ENCODE measurements at places on chromosomes 13 and 19. TPM values are rescaled to one million over a fixed set of nuclear protein-coding genes. Genes with fewer than 3 reads are reported as not detected.

GRCh38 chr13:33662392-33662791 is 155.6 kb upstream of the RFC3 start:
- peaks cover 8% of the 10 kb centered on the region for H3K4me1 ChIP-seq
- H3K27me3 ChIP-seq, result no peaks in the 10 kb centered on the region
- no peak overlapping the region for H3K4me3 ChIP-seq
- no peak overlapping the region for H3K27ac ChIP-seq

- no peak overlapping the region for H3K27ac ChIP-seq
- H3K36me3 ChIP-seq, result no peaks in the 10 kb centered on the region
- H3K4me1 ChIP-seq, result peaks cover 9% of the 10 kb centered on the region
- H3K4me3 ChIP-seq, result no peak overlapping the region
Measured at GRCh38 chr13:31947506-31947905, 84.1 kb upstream of the FRY start.

DNA sequence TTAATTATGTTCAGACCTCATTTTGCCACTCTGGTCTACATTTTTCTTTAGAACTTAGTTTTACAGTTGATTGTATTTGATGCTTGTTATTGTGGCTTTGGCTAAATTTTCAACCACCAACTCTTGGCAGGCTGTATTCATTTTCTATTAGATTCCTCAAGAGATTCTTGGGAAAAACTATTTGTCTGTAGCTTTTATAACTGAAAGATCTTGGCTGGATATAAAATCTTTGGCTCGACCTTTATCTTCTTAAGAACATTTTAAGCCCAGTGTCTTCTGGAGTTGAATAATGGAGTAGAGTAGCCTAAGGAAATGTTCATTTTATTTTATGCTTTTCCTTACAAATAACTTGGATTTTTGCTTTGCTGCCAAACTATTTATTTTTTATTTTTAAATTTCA is 848.5 kb downstream of the PCDH17 start:
- no peaks in the 10 kb centered on the region for H3K27me3 ChIP-seq
- H3K36me3 ChIP-seq, result no peaks in the 10 kb centered on the region
- H3K4me3 ChIP-seq, result no peak overlapping the region

GRCh38 chr13:50800091-50800739 is 43.3 kb downstream of the DLEU7 start:
- H3K27me3 ChIP-seq, result peaks cover 6% of the 10 kb centered on the region
- no peak overlapping the region for H3K27ac ChIP-seq
- H3K4me3 ChIP-seq, result no peak overlapping the region
- H3K36me3 ChIP-seq, result no peaks in the 10 kb centered on the region

GRCh38 chr19:50607874-50608785 is 31.6 kb downstream of the SYT3 start:
- H3K27me3 ChIP-seq, result peaks cover 5% of the 10 kb centered on the region
- H3K4me3 ChIP-seq, result no peak overlapping the region
- H3K27ac ChIP-seq, result no peak overlapping the region
- H3K4me1 ChIP-seq, result peaks cover 9% of the 10 kb centered on the region
- DNase-seq, result peak; percentile 77

DNA sequence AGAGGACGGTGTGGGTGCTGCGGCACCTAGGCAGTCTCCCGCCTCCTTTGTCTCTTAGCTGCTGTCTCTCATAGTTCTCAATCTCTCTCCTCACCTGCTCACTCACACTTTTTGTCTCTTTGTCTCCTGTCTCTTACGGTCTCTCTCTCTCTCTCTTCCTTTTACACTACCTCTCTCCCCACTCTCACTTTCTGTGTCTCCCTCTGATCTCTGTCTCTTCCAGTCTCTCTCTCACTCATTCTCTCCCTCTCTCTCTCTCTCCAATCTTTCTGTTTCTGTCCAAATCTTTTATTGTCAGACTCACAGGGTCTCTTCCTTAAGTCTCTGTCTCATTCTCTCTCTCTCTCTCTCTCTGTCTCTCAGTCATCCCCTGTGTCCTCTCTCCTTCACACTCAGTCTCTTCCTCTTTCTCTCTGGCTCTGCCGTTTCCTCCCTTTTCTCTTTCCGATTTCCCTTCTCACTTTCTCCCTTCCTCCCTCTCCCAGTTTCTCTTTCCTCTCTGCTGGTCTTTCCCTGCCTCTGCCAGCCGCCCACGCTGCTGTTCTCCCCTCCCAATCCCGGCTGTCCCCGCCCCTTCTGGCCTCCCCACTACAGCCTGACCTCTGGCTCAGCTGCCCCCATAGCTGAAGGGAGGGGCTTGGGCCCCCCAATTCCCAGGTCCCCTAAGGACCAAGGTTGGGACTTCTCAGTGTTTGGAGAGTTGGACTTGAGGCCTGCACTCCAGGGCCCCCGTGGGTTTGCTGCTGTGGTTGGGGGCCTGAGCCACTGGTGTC is at the start of gene PLEKHA4:
Gene PLEKHA4, minus strand, starts transcription at position 504 of the 773 bp plus-strand sequence. CDS start 997 bp downstream, outside the sequence.
- peaks cover 9% of the 10 kb centered on the region for H3K27me3 ChIP-seq
- DNase-seq, result no peak
- H3K36me3 ChIP-seq, result peaks cover 6% of the 10 kb centered on the region
- no peak within 1 kb of the TSS for H3K4me3 ChIP-seq

DNA sequence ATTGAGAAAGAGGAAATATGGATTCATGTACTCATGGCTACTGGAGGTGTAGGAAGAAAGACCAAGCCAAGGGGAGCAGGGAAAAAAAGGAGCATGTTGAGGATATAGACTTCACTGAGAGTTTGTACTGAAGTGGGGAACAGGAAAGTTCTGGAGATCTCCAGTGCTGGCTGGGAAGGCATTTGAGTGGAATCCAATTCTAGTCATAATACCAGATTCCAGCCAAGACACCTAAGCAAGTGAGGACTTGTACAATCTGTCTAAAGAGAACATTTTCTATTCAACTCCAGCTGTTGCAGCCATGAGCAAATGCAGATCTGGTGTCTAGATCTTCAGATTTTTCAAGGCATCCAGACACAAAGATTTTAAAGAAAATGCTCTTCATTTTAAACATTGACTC is 412.5 kb downstream of the OXGR1 start:
- H3K4me1 ChIP-seq, result no peaks in the 10 kb centered on the region
- no peak overlapping the region for H3K27ac ChIP-seq
- no peaks in the 10 kb centered on the region for H3K36me3 ChIP-seq
- H3K4me3 ChIP-seq, result no peak overlapping the region
- no peak for DNase-seq

- DNase-seq, result no peak
- H3K4me1 ChIP-seq, result peaks cover 4% of the 10 kb centered on the region
- H3K27me3 ChIP-seq, result no peaks in the 10 kb centered on the region
- H3K36me3 ChIP-seq, result peaks cover 78% of the 10 kb centered on the region
- H3K4me3 ChIP-seq, result no peak overlapping the region
Measured at GRCh38 chr13:114256547-114256946, 21.9 kb downstream of the CDC16 start.

DNA sequence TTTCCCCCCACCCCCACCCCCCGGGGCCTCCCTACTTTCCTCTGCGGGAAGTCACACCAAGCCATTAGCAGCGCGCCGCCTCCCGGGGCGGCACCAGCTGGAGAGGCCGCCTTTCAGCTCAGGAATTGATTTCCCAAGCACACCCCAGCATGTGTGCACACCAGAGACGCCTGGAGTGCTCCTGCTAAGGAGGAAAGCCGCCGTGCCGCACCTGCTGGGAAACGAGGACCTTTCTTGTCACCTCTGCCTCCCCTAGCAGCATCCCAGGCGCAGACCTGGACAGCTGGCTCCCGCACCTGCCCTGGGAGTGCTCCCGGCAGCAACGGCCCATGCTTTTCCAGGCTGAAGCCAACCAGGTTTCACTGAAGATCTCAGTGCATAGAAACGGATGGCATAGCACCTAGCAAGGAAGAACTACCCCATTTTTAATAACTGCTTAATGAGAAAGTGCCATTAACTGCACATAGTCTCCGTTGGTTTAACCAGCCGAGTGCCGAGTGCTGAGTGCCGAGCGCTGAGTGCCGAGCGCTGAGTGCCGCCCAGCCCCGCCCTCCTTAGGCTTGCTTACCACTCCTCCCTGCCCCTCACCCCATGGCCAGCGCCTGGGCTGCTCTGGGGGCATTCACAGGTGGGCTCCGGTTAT is 165.0 kb downstream of the USP12 start:
- H3K4me1 ChIP-seq, result peaks cover 8% of the 10 kb centered on the region
- DNase-seq, result no peak
- H3K27me3 ChIP-seq, result peaks cover 40% of the 10 kb centered on the region
- H3K4me3 ChIP-seq, result no peak overlapping the region
- no peaks in the 10 kb centered on the region for H3K36me3 ChIP-seq

GRCh38 chr13:44809190-44809589 is 180.1 kb downstream of the NUFIP1 start:
- no peaks in the 10 kb centered on the region for H3K36me3 ChIP-seq
- peaks cover 2% of the 10 kb centered on the region for H3K4me1 ChIP-seq
- H3K4me3 ChIP-seq, result no peak overlapping the region
- no peak for DNase-seq
- no peak overlapping the region for H3K27ac ChIP-seq
- peaks cover 27% of the 10 kb centered on the region for H3K27me3 ChIP-seq

GRCh38 chr19:33750587-33751435 is 45.9 kb upstream of the KCTD15 start:
- H3K36me3 ChIP-seq, result no peaks in the 10 kb centered on the region
- DNase-seq, result no peak
- no peak overlapping the region for H3K4me3 ChIP-seq
- H3K27me3 ChIP-seq, result no peaks in the 10 kb centered on the region
- H3K27ac ChIP-seq, result no peak overlapping the region
- H3K4me1 ChIP-seq, result no peaks in the 10 kb centered on the region

DNA sequence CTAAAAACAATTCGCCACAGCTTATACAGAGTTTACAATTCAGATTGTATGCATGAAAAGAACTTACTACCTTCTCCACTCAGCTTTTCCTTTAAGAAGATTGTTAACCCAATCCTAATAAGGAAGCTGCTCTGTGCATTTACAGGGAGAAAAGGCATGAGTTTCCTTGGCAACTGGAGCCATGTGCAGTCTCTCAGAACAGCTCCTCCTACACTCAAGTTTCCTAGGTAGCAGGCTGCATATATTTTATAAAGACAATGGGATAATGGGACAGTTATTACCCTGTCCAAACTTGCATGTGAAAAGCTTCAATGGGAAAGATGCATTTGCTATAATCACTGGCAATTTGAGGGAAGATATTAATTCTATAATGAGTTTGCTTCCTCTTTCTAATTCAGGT is 125.5 kb upstream of the TRPC4 start:
- H3K4me3 ChIP-seq, result no peak overlapping the region
- H3K36me3 ChIP-seq, result no peaks in the 10 kb centered on the region
- no peaks in the 10 kb centered on the region for H3K4me1 ChIP-seq
- no peaks in the 10 kb centered on the region for H3K27me3 ChIP-seq
- H3K27ac ChIP-seq, result no peak overlapping the region

- H3K4me3 ChIP-seq, result no peak overlapping the region
- no peak overlapping the region for H3K27ac ChIP-seq
Measured at GRCh38 chr19:15863272-15863671, 34.6 kb downstream of the CYP4F2 start.

The BST2 gene
- total RNA-seq, result 133 TPM

The MLNR gene
- not detected for total RNA-seq

The FGF21 gene
- not detected for total RNA-seq

The F10 gene
- not detected for total RNA-seq

The TMIGD2 gene
- total RNA-seq, result 9.2 TPM

The TMEM238 gene
- total RNA-seq, result 10.5 TPM

The TEKTIP1 gene
- total RNA-seq, result 2.0 TPM

The CACNG8 gene
- total RNA-seq, result not detected

The PLVAP gene
- total RNA-seq, result not detected

The SOX1 gene
- total RNA-seq, result not detected
